ENCODE measurements at places on chromosomes 7 and 10.

DNA sequence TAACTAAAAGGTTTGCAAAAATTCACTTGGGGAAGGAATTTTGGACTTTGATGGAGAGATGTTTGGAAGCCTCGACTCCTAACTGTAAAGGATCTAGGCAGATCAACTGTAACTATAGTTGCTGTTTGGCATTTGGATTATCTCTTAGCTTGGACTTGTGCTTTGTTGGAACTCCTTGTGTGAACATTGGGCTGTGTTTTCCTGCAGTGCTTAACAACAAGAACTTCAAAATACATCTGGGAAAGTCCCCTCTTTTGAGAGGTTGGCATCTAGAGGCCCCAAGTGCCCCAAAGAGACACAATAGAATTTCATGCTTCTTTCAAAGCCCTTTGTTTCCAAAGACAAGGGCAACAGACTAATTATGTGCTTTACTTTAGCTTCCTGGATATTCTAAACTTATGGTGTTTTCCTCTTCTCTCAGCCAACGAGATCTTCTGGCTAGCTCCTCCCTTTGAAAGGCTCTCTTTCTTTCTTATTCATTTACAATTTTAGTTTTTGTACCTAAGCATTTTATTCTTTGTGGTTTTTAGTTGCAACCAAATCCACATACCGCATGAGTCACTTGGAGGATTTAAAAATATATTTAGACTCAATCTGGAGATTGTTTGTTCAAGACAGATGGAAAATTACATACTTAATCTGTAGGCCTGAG is 11.6 kb downstream of the ABCA13 start:
- no peak for DNase-seq

- DNase-seq, result no peak
Observed at GRCh38 chr7:50665403-50666123, 100.4 kb upstream of the DDC start.

DNA sequence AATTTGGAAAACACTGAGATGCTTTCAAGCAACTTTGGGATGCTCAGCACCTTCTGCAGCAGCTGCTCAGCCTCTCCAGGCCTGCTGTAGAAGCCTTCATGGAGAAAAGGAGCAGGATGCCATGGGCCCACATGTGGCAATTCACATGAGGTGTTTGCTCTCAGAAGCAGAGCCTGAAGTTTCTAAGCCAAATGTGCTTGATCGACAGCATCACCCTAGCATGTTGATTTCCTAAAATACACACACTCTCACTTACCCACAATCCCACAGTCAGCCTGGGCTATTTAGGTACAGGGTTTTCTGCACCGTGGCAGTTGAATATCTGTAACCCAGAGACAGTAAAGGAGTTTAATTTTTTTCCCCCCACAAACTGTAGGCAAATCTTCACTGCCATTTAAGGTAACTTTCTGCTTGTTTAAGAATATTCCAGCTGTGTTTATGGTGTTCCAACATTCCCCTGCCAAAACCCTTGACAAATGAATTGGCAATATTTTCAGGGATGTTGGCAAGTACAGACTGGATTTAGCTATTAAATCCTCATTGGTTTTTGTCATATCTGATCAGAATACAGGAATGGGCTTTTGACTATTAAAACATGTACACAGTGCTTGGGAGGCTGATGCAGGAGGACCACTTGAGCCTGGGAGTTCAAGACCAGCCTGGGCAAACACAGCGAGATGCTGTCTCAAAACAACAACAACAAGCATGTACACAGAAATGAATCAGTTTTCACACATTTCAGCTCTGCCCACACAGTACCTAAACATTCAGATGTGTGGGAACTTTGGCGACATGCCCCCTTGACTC is 244.2 kb downstream of the CELF2 start:
- no peak for DNase-seq

- no peak for DNase-seq
Observed at GRCh38 chr10:95920798-95921426, 13.1 kb downstream of the CC2D2B start.

DNA sequence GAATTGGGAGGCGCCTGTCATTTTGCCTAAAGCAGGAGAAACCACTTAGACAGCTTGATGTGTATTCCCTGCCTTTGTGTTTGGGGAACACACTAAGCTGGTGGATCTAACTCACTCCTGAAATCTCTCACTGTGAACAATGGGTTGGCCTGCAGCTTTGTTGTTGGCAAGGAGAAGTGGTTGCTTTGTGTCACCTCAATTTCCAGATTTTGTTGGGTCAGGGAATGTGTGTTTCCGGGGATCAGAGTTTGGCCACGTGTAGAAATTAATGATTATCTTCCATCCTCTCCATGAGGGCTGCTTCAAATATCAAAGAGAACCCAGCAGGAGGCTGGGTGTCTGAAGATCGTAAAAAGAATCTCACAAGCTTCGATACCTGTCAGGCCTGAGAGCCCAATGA is 27.8 kb downstream of the A1CF start:
- no peak for DNase-seq

GRCh38 chr10:114024876-114025610 is 18.6 kb upstream of the ADRB1 start:
- DNase-seq, result peak; percentile 25

DNA sequence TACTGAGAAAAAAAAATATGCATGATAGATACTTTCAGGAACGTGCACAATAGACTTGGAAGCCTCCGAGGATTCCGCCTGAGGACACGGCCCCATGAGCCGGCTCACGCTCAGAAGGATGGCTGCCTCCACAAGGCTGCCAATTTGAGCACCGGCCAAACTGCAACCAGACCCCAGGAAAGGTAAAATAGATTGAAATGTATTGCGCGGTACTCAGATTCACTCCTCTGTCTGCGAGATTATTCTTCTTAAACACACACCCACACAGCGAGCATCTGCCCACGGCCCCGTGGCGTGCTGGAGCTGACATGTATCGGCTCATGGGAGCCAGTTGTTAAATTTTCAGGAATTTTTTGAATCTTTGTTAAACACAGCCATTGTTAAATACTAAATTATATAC is 653.2 kb upstream of the MKI67 start:
- DNase-seq, result no peak

- no peak for DNase-seq
Observed at GRCh38 chr7:141001546-141001945, 13.2 kb downstream of the MRPS33 start.

- DNase-seq, result no peak
Observed at GRCh38 chr7:16095171-16095950, 326.0 kb downstream of the CRPPA start.

- DNase-seq, result no peak
Observed at GRCh38 chr10:21296575-21297355, 228.7 kb downstream of the SKIDA1 start.

GRCh38 chr7:33128990-33129805 is at the start of gene BBS9:
Gene BBS9 (plus strand): TSS chr7:33129564. CDS start chr7:33146253, 16,689 bp downstream.
- peak; percentile 71 for DNase-seq

- no peak for DNase-seq
Observed at GRCh38 chr7:116859323-116859722, 3.1 kb upstream of the CAPZA2 start.

GRCh38 chr10:33534416-33534815 is 199.9 kb upstream of the NRP1 start:
- DNase-seq, result no peak

- DNase-seq, result no peak
Observed at GRCh38 chr10:21754410-21755011, 220.5 kb downstream of the MLLT10 start.

GRCh38 chr10:2993636-2994035 is 73.7 kb upstream of the PFKP start:
- no peak for DNase-seq

DNA sequence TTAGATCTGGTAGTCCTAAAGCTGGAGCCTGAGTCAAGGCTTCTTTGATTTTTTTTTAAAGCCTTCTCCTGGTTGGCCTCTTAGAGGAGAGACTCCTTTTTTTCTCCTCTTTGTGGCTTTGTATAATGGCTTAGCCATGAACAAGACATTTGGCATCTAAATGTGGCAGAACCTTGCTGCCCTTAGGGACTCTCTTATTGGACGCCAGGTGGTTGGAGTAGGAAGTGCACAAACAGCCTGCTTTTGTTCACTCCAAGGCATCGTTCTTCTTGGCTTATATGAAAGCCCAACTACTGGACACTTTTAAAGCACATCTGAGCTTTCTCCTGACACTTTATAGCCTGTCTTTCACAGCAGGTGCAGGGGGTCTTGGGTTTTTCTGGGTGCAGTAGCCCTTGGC is 25.0 kb downstream of the ZPBP start:
- no peak for DNase-seq

GRCh38 chr7:73885975-73886798 is 25.2 kb downstream of the TMEM270 start:
- no peak for DNase-seq

DNA sequence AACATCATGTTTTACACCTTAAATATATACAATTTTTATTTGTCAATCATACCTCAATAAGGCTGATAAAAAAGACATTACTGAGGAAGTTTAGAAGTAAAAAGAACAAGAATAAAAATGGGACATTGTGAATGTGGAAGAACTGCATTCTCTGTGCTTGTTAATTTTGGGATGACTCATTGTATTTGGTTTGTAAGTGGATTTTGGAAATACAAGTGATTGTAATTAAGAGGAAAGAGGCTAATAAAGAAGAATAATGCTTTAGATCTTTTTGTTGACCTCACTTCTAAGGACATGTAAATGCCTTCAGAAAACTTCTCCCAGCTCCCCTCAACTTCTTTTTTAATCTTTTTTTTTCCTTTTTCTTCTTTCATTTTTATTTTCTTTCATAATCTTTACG is 76.0 kb downstream of the HGF start:
- no peak for DNase-seq

GRCh38 chr10:3886191-3886590 is 101.2 kb upstream of the KLF6 start:
- no peak for DNase-seq

DNA sequence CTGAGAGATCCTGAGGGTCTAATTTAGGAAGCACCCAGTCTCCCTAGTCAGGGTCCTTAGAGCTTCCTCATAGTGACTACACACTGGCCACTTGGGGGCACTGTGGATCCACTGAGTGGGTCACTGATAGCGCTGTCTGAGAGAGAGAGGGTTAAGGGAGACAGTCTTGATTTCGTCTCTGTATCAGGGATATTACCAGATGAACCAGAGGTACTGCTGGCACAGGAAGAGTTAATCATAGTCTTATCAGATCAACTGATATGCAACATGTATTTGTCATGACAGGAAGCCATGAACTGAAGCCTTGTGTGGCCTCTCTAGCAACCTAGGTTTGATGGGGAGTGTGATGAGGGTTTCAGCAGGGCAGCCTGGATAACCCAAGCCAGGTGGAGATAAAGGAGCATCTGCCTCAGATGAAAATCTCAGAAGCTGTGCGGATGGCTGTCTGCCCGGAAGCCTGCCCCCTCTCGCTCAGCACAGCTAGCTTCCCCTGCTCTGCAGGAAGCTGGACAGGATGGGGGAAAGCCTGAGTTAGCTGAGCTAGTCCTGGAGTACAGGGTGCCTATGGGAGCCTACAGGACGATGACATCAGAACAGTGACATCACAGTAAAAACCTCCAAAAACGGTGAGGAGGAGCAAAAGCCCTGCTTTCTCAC is 214.0 kb upstream of the PRSS1 start:
- DNase-seq, result no peak

DNA sequence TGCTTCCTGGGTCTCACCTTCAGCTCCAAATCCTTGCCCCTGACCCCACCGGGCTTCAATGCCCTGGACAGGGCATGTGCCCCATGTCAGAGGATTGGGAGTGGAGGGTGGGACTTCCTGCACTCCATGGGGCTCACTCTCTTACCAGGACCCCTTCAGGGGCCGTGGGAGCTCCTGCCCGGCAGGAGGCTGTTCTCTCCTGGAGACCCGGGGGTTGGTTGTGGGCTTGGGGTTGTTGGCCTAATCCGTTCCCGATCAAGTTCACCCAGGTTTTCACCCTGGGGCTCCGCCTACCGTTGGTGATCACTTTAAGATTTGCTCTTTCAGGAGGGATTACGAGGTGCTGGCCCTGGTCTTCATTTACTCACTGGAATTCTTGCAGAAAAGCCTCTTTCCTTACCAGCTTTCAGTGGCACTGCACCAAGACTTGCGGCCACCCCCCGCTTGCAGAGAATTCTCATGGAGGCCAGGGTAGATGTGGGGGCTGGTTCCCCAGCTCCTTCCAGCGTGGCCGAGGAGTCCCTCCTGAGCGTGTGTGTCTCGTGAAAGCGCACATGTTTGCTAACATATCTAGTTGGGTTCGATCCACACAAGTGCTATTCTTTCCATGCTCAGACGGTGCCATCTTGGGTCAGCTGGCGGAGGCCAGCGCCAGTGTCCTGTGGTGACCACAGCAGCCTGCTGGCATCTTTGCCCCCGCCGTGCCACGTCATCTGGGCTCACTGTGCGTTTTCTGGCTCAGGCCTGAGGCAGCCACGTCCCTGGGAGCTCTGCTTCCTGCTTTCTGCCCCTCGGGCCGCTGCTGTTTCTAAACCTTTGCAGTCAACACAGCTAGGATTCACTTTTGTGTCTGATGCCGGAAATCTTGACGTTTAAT is 15.6 kb downstream of the PWWP2B start:
- DNase-seq, result no peak

GRCh38 chr7:127899411-127899810 is 131.8 kb downstream of the LRRC4 start:
- no peak for DNase-seq

GRCh38 chr7:28580665-28581064 is 168.3 kb downstream of the CREB5 start:
- DNase-seq, result no peak

GRCh38 chr7:112290065-112290464 is 83.6 kb downstream of the ZNF277 start:
- no peak for DNase-seq

DNA sequence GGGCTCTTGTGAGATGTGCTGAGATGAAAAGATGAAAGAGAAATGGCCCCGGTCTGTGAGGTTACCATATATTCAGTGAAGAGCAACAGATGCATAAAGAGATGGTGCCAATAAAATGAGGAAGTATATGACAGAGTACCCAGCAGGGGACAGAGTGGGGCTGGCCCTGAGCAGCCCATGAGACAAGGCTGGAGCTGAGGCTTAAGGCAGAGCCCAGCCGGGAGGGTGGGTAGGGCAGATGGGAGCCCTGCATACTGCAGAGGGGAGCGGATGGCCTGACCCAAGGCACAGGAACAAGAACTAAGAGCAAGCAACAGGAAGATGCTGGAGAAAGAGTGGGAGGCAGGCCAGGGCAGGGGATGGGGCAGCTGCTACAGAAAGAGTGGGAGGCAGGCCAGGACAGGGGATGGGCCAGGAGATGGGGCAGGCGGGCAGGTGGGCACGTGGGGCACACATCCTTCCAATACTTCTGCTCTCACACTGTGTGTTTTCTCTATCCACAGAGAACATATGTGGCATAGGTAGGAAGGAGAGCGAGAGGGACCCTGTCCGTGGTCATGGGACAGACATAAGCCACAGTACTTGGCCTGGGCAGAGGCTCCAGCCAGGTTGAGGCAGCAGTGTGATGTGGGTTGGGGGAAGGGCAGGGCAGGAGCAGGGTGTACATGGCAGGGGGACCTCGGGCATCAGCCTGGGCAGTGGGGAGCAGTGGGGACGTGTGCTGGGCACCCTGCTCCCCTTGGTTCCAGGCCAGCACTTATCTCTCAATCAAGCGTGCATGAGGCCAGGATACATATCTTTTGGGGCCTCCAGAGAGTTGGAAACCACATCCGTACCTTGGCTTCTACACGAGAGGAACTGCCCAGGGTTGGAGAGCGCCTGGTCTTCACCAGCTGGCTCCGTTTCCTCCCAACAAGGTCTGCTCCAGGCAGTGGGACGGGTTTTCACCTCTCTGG is 91.6 kb upstream of the IKZF1 start:
- DNase-seq, result no peak
